Upper lobe of right lung (tissue), 1 donor: ENCODE measurements at places on chromosomes 1 and 21. TPM values are rescaled to one million over a fixed set of nuclear protein-coding genes. Genes with fewer than 3 reads are reported as not detected.

The CYYR1 gene
- 51.3 TPM for total RNA-seq

The NBPF12 gene
- total RNA-seq = 14.2 TPM

The TARDBP gene
- total RNA-seq = 112 TPM

The HYI gene
- total RNA-seq = 72.6 TPM

The OPRD1 gene
- total RNA-seq = not detected

The MEX3A gene
- 0.52 TPM for total RNA-seq
